Stimulated activated CD4-positive, alpha-beta T cell treated with anti-CD3 and anti-CD28 coated beads, Interleukin-4, amount 100 ng/mL, for 1 hour (primary cell): ENCODE measurements at places on chromosomes 13 and 19.

DNA sequence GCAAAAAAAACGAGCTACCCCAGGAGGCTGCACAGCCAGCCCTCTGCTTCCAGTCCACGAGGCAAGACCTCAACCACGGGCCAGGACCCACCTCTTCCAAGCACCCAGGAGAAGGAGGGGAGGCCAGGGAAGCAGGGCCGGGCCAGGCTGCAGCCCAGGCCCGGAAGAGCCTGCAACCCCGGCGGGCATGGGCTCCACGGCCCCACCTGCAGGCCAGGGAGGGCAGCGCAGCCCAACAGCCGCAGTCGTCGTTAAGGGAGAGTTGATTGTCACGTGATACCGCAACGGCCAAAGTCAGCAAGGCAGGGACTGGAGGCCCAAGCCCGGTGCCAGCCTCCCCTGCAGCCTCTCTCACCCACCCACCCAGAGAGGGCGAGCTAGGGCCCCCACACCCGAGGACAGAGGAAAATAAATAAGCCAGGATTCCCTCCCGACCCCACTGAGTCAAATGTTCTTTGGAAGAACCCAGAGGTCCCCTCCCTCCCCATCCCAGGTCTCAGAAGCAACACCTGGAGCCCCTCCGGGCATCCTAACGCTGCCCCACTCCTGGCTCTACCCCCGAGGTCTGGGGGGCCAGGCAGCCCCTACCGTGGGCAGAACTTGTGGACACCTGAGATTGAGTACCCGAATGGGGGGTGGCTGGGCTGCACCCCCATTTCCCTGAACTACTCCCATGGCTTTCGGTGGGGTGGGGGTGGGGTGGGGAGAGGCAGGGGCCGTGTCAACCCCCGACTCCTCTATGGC, 5.2 kb upstream of the REXO1 start:
- peak; percentile 82 for DNase-seq

DNA sequence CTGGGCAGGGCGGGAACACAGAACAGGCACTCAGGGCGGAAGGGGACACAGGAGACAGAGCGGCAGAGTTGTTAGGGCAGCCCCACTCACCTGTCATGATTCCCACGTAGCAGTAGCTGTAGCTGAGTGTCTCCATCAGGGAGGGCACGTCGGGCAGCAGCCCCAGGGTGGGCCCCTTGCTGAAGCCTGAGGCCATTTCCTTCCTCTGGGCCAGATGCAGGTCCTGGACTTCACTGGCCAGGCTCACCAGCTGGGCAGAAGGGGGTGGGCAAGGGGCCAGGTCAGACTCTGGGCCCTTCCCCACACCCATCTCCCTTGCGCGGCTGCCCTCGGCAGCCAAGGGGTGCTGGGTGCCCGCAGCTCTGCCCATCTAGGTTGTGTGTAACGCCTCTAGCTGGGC, 5.9 kb downstream of the MBOAT7 start:
- no peak for DNase-seq

DNA sequence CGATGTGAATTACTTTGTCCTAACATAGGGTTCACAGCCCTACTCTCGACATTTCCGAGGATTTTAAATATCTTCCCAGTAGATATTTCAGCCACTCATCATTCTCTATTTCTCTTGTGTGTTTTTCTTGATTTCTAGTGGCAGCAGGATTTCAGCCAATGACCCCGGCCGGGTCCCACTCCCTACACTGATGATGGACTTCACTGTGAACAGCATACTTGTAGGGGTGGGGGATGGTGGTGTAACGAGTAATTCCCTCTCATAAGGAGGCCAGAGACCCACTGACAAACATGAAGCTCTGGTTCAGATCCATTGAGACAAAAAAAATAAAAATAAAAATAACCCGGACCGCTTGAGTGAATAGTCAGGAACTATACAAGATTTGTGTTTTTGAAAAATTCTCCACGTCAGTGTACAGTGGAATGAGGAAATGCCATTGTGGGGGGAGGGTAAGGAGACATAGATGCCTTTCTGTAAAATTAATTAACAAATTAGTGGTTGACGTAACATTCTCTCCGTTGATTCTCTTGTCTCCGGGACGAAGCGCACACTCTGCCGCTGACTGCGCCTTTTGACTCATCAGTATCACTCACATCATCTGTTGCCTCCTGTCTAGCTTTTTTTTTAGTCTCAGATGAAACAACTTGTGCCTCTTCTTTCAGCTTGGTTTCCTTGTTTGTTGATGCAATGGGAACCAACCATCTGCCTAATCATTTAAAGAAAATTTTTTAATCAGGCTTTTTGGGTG, 48.8 kb upstream of the IRS2 start:
- no peak for DNase-seq

- DNase-seq, result no peak
Observed at GRCh38 chr13:114286808-114287207, 5.4 kb downstream of the UPF3A start.

DNA sequence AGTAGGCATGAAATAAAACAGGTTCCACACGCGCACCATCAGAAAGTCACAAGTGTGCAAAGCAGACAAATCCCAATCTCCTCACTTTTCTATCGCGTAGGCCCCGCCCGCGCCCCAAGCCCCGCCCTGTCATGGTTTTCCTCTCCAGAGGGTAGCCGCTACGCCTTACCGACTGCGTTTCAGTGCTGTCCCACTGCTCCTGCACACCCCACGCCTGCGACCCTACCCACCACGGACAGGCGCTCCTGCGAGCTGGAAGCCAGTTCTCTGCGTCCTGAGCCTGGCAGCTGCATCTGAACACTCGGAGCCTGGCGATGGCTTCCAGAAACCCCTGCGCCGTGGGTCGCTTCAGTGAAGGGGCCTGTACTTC, 379 bp upstream of the ZNF470 start:
- DNase-seq, result peak; percentile 45

DNA sequence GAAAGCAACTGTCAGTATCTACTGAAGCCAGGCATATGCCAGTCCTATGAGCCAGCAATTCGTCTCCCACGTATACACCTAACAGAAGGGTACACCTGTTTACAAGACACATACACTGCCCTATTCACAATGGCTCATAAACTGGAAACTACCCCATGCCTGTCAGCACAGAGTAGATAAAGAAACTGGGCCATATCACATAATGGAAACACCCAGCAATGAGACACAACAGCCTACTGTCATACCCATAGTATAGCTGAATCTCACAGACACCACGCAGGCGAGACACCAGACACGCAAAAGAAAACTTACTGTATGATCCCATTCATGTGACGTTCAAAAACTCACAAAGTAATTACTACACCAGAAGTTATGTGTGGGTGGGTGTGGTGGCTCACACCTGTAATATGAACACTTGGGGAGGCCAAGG, 15.7 kb downstream of the NOSIP start:
- peak; percentile 52 for DNase-seq

DNA sequence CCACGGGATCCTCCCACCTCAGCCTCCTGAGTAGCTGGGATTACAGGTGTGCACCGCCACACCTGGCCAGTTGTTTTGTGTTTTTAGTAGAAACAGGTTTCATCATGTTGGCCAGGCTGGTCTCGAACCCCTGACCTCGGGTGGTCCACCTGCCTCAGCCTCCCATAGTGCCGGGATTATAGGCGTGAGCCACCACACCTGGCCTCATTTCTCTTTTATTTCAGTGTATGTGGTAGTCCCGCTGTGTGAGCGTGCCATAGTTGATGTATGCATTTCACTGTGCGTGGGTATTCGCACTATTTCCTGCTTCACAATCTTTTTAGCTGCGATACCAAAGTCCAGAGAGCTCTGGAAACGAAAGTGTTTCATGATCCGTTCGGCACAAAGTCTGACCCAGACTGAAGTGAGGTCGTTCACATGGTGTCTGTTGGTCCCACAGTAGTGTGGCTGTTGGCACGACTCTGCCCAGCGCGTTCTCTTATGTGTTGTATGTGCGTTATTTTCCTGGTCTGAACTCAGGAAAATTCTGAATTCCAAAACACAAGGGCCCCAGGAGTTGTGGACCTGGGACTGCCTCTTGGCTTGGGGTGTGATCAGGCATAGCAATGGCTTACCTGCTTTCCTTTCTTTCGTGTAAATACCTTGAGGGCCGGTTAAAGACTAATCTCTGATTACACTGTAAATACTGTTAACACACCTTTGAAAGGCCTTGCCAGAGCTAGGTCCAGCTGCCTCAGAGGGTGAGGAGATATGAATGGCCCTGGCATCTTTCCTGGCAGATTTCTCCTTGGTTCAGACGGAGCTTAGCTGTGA, 8.6 kb downstream of the EPN1 start:
- DNase-seq, result no peak

GRCh38 chr13:114044486-114044885, 70.6 kb upstream of the C13orf46 start:
- DNase-seq, result no peak

DNA sequence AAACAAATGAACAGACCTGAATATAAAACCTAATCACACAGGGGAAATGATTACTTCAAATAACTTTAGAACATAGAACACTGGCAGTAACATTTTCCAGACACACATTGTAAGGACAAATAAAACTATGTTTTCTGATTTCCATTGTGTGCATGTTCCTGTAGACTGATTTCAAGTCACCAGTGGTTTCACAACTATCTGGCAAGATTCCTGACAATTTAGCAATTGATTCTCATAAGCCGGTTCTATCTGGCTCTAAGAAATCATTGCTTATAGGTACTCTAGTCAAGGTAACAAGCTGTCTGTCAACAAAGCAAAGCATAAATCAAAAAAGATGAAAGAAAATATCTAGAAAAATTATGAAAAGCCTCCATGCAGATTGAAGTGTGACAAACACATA, 19.6 kb upstream of the PCCA start:
- no peak for DNase-seq

DNA sequence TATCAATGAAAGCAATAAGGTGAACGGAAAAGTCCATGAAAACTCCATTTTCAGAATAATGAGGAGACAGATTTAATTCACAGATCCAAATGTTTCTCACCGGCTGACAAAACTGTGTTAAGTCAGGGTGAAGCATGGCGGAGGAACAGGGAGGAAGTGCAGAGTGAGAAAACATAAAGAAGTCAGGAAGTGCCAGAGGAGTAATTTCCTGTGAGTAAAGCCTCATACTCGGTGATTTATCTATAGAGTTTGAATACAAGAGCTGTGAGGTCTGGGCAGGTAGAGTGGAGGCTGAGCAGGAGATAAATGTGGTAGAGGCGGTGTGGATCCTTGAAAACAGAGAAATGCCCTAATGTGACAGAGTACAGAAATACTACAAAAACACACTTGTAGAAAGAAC, 11.4 kb downstream of the CARD8 start:
- peak; percentile 9 for DNase-seq

DNA sequence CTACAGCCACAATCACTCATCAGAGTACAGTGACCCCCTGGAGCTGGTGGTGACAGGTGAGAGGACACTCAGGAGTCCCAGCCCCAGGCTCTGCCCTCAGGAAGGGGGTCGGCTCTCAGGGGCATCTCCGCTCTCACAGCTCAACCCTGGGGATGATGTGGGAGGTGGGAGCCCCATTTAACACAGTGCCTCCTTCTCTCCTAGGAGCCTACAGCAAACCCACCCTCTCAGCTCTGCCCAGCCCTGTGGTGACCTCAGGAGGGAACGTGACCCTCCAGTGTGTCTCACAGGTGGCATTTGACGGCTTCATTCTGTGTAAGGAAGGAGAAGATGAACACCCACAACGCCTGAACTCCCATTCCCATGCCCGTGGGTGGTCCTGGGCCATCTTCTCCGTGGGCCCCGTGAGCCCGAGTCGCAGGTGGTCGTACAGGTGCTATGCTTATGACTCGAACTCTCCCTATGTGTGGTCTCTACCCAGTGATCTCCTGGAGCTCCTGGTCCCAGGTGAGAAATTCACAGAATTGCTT, 1.0 kb downstream of the LILRA2 start:
- DNase-seq, result no peak

DNA sequence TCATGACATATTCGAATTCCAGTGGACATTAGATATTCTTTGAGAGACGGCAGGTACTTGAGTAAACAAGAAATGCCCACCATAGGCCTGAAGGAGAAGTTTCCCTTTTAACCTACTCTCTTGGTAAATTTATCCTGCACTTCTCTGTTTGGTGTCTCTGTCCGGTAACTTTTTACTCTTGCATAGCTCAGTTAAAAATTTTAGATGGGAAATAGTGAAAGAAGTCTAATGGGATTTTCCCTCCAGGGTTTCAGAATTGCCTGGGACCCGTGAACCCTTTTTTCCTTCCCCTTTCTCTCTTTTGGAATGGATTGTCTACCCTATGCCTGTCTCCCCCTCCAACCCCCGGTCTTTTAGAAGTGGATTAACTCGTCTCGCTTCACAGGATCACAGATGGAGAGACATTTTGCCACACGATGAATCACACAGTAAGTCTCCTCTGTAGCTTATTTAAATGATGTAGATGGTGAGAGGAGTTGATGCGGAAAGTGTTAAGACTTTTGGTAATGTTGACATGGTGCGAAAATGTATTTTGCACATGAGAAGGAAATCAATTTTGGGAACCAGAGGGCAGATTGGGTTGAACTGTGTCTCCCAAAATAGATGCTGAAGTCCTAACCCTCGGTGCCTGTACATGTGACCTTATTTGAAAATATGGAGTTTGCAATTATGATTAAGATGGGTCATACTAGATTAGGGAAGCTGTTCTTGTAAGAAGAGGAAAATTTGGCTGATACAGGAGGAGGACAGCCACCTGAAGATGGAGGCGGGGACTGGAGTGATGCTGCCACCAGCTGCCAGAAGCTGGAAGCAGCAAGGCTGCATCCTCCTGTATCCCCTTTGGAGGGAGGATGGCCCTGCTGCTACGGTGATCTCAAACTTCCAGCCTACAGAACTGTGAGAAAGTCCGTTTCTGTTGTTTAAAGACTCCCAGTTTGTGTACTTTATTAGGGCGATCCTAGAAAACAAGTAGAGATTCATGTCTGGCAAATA, 711 bp upstream of the MIPEP start:
- no peak for DNase-seq

GRCh38 chr13:110957181-110957884, 42.5 kb upstream of the ANKRD10 start:
- no peak for DNase-seq

- no peak for DNase-seq
Observed at GRCh38 chr19:13022111-13022858, 27.0 kb downstream of the NFIX start.

GRCh38 chr19:9309974-9310446, 372 bp upstream of the ZNF699 start:
- DNase-seq, result peak; percentile 83

GRCh38 chr19:16075430-16076153, 703 bp upstream of the TPM4 start:
- DNase-seq, result no peak

GRCh38 chr19:28170066-28170465, 1042.9 kb downstream of the UQCRFS1 start:
- no peak for DNase-seq

- DNase-seq, result no peak
Observed at GRCh38 chr19:41932259-41932719, 4.0 kb upstream of the ERFL start.

GRCh38 chr19:16561382-16561781, 10.8 kb downstream of the SLC35E1 start:
- DNase-seq, result no peak
